NCI-H1417 treated with DMSO at 0.1 percent for 48 hours (cell line): ENCODE measurements at places on chromosomes 3 and 15.

DNA sequence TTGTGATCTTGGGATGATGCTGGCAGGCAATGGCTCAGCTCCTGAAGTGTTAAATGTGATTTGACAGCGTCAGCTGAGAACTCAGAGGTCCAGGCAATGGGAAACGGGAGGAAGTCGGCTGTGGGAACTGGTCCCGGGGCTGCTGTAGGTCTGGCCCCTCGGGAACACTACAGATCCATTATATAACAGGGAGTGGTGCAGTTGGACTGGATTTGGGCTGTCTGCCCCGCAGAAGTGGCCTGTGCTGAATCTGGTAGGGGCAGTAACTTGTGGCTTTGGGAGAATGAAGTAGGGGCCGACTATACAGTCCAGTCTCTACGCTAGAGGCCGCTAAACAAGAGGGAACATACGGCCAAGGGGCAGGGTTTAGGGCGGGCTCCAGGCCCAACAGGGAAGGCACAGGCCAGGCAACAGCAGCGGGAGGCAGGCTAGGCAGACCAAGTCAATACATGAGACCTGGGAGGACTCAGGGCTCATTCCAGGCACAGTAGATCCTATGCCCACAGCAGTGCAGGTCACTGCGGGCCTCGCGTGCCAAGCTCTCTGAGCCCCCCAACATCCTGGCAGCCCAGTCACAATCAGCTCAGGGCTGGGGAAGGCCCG, 20.3 kb upstream of the IL16 start:
- no peak for DNase-seq

DNA sequence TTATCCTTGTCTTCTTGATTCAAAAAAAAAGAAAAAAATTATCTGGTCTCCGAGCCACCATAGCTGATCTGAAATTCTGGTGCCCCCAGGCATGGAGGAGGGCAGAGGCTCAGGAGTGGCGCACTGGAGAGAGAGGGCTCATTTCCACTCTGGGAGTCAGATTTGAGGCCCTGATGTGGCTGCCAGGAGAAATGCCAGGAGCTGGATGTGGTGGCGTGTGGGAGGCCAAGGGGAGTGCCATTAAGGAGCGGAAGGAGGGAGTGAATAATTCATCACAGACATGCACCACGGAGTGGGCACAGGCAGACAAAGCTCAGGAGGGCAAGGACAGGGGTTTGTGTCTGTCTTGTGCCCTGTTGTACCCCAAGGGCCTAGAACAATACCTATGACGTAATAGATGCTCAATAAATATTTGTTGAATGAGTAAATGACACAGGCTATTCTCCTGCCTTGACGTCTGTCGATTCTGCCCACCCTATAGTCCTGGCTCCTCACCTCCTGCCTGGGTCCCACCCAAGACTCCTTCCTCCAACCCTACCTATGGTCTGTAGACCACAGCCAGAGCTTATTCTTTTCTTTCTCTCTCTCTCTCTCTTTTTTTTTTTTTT, 12.0 kb upstream of the GRIP2 start:
- no peak for DNase-seq

DNA sequence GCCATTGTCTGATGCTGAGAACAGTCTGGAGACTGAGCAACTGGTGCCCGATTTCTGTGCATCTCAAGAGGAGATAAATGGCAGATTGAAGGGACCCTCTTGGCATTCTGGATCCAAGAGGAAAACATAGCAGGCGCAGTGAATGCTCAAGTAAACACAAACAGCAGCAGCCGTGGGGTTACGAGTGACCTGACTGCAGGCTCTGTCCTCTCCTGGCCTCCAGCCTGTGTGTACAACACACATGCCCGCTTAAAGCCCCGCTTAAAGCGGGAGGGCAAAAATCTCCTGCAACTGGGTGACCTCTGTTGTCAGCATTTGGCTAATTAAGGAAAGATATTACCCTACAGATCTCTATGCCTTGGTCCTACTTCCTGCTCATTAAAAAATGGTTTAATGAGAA, 120.5 kb downstream of the GREM1 start:
- no peak for DNase-seq

- no peak for DNase-seq
Measured at GRCh38 chr3:119597548-119598288, at the start of gene PLA1A. Gene PLA1A (plus strand): TSS chr3:119597885. CDS start chr3:119597914, 29 bp downstream.

- DNase-seq: no peak
Measured at GRCh38 chr3:24595796-24596195, 101.1 kb upstream of the THRB start.

- DNase-seq: no peak
Measured at GRCh38 chr15:91517491-91518200, 335.9 kb upstream of the SLCO3A1 start.

DNA sequence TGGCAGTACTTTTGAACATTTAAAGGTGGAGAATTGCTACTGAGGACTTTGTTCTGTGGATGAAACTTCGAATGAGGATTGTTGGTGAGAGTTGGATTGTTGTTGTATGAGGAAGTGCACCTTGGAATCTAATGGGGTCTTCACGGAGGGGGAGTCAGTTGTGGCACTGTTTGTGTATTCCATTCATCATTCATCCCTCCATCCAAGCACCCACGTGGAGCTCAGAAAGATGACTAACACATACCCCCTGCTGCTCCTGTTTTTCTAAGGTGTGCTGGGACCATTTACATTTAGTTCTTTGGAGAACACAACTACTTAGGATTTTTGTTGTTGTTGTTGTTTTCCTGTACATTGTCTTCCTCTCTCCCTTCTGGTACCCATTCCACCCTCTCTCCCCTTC, 122.6 kb downstream of the IGF1R start:
- no peak for DNase-seq

DNA sequence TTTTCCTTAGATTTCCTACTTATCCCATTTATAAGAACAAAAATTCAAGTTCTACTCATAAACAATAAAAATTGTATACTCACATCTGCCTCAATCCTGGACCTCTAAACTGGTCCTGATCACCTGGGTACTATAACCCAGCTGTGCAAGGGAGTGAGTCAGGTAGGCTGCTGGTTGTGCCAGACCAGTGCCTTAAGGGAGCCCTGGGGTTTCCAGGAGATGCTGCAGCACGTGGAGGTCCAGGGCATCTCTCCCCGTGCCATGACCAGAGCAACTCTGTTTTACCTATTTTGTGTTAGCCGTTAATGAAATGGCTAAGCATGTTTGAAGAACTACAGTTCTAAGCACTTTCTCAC, 140.2 kb upstream of the TRIM42 start:
- no peak for DNase-seq

DNA sequence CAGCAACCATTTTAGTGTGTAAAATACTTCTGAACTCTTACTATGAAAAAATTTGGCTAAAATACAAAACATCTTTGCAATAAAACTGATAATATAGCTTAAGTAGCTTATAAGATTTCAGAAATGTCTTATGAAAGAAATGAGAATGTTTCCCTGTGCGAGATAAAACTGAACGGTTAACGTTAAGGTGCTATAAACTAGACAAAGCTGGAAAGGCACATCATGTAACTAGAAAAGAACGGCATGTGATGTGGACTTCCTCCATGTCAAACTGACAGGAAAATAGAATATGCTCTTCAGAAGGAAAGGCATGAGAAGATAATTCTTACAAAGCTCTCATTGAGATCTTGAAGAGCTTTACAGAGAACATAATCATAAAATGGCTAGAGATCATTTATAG, 36.5 kb downstream of the NCK1 start:
- DNase-seq: no peak

GRCh38 chr15:69346112-69346511, 47.4 kb downstream of the PAQR5 start:
- DNase-seq: no peak

DNA sequence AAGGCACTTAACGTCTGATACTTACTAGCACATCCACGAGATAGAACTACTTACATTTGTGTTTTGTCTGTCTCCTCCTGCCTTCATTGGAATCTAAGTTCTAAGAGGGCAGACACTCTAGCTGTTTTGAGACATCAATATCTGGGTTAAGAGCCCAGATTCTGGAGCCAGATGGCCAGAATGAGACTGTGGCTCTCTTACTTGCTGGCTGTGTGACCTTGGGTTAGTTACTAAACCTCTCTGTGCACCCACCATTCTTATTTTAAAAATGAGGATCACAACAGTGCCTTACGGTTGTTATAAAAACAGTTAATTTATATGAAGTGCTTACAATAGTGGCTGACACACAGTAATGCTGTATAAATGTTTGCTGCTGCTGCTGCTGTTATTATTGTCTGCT, 7.7 kb downstream of the STARD5 start:
- no peak for DNase-seq

- no peak for DNase-seq
Measured at GRCh38 chr15:62999923-63000561, 42.5 kb upstream of the TPM1 start.
